Gastroesophageal sphincter (tissue), 4 donors: ENCODE measurements at places on chromosomes 1 and 21.

- ATAC-seq: no peak
These were observed 49.0 kb downstream of the TPR start for GRCh38 chr1:186326009-186326408.

- ATAC-seq: no peak
These were observed 19.4 kb downstream of the ARMH1 start for GRCh38 chr1:44693900-44694299.

DNA sequence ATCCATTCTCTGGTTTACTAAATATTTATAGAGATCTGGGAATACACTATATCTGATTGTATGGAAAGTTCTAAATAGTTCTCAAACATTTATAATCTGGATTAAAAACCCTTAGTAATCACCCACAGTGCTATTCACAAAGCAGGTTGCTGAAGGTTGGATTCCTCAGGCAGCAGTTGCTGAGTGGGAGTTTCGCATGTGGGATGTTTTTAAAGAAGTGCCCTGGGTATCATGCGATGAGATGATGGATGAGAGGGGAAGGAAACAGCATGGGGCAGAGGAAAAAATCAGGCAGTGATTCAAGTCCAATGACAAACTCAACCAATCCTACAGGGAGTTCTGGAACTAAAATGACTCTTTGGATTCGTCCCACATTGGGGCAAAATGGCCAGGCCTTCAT lies 85.3 kb upstream of the GALNT2 start:
- ATAC-seq: no peak

DNA sequence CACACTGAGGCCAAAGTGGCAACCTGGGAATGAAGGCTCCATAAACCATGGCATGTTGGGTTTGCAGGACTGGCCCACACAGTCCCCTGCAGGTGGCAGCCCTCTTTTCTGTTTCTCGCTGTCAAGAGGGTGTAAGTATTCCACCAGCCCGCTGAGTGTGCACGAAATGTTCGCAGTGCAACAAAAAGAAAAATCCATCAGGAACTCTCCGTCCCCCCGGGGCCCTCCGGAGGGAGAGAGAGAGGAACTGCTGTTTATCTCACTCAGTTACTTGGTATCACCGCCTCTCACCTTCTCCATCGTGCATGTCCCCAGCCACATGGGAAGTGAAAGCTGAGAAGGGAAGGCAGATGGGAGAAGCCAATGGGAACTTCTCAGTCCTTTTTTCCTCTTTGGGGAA lies 38.3 kb downstream of the NCF2 start:
- no peak for ATAC-seq

GRCh38 chr1:58592522-58593134 lies 15.6 kb upstream of the TACSTD2 start:
- peak; percentile 94 for ATAC-seq
